ENCODE measurements at places on chromosomes 4 and X.

GRCh38 chr4:87017580-87018342, 83.0 kb downstream of the AFF1 start:
- DNase-seq = no peak

- DNase-seq = no peak
These were observed 53.0 kb downstream of the DCUN1D4 start for GRCh38 chr4:51895816-51896408.

DNA sequence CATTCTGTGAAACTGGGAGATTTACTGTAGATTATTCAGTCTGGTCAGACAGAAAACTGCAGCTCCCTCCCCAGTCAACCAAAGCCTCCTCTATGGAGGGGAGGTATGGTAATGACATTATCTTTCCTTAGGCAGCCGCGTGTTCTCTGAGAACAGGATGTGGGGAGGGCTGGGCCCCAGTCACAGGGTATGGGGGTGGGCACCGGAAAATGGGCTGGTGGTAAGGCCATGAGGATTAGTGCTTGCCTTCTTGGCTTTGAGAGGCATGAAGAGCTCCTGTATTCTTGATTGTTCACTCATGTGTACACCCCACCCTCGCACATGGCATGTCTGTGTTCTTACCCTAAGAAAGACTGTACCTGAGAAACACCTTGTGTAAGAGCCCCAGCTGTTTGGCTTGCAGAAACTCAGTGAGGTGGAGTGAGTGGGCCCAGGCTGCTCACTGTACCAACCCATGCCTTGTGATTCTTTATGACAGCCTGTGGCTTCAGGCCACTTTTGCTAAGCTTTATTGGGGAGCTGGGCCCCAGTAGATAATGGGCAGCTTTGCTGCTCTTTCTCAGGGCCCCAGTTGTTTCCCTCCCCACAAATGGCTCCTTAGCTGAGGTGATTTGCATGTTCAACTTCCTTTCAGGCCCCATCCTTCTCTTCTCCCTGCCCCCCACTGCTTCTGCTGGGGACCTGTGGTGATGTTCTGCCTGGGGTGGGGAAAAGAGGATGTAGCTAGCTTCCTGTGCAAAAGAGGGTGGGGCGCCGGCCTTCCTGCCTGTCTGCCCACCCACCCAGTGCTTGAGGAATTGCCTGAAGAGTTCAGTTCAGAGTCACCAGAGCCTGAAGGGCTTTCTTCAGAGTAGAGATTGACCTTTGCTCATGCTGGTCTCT, 30.7 kb downstream of the MSN start:
- DNase-seq = peak; percentile 64

- DNase-seq = no peak
These were observed 1.6 kb upstream of the GIMD1 start for GRCh38 chr4:106370214-106370613.

- DNase-seq = no peak
These were observed 485.4 kb downstream of the C4orf33 start for GRCh38 chr4:129581305-129581704.

- DNase-seq = no peak
These were observed 29.1 kb downstream of the STAG2 start for GRCh38 chrX:123990602-123991001.

DNA sequence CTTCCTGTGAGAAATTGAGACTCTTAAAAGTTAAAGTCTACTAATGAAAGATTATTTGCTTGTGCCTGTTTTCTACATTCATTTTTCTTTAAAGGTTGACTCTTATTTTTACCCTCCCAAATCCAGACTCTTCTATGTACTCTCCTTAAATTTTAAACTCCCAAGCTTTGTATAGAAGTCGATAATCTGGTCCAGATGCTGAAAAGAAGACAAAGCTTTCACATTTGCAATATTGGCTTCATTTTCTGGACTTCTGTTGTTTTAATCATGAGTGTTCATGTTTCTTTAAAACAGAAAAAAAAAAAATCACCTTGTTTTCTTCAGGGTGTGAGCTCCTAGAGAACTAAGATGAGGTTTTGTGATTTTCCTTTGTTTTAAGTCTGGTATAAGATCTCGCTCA, 53.2 kb upstream of the TBC1D14 start:
- no peak for DNase-seq

GRCh38 chrX:83260288-83260687, 247.8 kb upstream of the POU3F4 start:
- DNase-seq = no peak

GRCh38 chr4:126969360-126970235, 663.2 kb upstream of the INTU start:
- DNase-seq = no peak

DNA sequence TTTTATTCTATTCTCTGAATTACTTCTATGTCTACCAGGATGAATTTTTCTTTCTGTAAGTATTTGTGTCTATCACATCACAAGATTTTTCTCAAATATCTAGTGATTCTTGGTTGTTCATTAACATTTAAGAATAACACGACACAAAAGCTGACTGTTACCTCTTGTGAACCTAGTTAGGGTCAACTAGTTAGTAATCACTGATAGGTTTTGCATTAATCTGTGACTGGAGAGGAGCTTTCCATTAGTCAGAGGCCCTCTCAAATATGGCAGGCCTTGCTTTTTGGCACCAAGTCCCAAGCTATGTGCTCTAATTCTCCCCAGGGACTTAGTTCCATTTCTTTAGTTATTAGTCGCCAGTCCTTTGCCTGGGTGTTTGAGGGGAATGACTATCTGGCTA, 259.2 kb downstream of the CFAP299 start:
- DNase-seq = no peak

DNA sequence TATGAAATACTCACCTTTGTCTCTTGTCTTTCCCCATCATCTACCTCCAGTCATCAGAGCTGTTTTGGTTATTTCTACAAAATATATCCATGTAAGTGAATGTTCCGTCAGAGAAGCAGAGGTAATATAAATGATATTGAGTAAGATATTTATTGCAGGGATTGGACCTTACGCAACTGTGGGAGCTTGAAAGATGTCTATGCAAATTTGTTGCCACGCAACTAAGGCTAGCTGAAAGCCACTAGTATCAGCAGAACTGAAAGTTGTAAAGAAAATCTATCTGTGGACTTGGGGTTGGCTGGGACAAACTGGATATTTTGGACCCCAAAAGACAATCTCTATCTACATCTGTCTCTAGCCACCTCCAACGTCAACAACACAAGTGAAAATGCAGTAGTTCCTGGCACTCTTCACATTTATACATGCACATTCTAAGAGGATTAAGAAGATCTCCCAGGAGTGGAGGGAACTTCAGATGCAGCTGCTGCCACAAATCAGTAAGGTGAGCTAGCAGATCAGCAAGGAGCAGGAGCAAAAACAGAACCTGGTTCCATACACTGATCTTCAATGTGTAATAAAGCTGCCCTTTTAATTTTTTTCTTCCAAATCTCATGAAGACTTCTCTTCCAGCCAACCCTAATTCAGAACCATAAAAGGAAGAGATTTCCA, 8.5 kb upstream of the CCSER1 start:
- no peak for DNase-seq

DNA sequence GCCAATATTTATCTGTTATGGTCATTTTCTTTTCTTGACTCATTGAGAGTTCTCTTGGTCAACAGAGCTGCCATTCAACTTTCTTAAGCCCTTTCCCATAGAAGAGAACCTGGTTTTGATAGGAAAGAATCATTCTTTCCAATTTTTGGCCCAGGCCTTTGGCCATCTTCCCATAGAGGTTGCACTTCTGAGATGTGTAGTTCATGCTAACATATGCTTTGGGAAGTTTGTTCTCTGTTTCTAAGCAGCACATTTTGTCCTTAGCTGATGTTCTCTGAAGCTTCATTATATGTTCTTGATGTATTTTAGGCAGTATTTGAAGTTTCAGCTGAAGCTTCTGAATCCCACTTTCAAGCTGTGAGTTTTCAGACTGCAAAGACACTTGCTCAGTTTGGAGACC, 161.1 kb downstream of the VEGFC start:
- DNase-seq = no peak

- no peak for DNase-seq
These were observed 74.7 kb downstream of the GALNT7 start for GRCh38 chr4:173243321-173243720.

Measured in T-helper 22 cell (primary cell).